Suppressor macrophage (primary cell): ENCODE measurements at places on chromosomes 7 and 10.

DNA sequence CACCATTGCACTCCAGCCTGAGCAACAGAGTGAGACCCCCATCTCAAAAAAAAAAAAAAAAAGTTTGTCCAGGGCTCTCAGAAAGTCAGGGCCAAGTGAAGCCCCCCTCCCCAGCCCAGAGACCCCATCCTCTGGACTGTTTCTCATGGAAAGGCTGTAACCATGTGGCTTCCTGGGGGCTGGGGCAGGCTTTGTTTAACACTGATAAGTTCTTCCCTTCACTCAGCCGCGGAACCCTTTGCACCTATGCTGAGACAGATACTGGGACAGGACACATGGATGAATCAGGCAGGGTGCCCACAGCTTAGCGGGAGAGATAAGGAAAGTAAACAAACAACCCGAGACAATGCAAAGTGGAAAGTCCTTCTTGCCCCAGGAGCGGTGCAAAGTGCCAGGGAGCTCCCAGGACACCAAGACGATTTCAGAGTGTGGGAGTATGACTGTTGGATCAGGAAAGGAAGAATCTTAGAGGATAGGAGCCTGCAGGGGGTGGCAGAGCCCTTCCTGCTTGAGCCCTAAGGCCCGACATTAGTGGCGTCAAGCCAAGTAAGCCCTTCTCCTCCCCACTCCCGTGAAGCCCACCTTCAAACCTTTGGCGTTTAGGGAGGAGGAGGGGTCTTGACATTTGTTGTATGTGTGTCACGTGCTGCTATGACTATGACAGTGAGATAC, 11.6 kb downstream of the MLXIPL start:
- DNase-seq = peak; percentile 58

DNA sequence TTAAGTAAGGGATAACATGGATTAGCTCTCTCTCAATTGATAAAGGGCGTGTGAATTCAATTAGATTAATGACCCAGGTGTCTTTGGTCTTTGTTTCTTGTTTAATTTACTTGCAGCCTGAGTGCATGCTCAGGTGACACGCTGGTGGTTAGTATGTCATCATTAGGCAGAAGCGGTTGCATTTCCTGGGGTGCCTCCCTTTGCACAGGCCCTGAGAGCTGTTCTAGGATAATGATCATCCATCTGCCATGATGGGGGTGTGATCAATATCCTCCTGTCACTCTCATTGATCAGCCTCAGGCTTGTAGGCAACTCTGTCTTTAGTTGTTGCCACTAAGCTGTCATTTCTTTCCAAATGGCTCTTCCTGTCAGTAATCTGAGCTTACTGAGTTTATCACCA, 99.6 kb upstream of the NPS start:
- no peak for DNase-seq

- peak; percentile 33 for DNase-seq
Measured at GRCh38 chr7:91347290-91347689, 83.1 kb downstream of the FZD1 start.

DNA sequence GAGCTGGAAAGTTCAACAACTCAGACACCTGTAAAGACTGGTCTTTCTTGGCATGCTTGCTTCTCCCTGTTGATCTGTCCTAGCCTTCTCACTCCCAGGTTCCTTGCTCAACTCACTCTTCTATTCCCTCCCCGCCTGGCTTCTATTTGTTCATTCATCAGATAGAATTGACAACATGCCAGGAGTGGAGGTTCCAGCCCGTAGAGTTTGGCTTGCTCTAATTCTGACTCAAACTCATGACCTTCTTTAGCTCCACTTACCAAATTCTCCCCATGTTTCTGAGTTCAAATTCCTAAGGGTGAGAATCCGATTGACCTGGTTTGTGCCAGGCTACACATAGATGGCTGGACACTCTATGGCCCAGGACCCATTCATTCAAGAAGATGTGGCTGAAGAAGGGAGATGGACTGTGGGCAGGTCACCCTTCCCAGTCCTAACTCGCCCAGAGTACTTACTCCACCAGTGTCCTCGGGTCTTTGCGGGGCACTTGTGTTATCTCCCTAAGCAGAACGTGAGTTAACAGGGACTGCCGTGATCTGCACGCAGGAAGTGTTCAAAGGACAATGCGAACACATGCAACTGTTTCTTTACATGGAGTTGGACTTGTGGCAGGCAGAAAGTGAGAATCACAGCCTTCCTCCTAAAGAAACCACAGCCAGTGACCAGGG, 4.0 kb upstream of the TMEM236 start:
- DNase-seq = no peak

GRCh38 chr7:20917603-20918002, 130.9 kb upstream of the SP8 start:
- DNase-seq = no peak
